ENCODE measurements at places on chromosomes 2 and 18.

- DNase-seq: no peak
These were observed 3.2 kb upstream of the TGOLN2 start for GRCh38 chr2:85330839-85331636.

GRCh38 chr2:106080959-106081358 lies 113.1 kb downstream of the UXS1 start:
- no peak for DNase-seq

DNA sequence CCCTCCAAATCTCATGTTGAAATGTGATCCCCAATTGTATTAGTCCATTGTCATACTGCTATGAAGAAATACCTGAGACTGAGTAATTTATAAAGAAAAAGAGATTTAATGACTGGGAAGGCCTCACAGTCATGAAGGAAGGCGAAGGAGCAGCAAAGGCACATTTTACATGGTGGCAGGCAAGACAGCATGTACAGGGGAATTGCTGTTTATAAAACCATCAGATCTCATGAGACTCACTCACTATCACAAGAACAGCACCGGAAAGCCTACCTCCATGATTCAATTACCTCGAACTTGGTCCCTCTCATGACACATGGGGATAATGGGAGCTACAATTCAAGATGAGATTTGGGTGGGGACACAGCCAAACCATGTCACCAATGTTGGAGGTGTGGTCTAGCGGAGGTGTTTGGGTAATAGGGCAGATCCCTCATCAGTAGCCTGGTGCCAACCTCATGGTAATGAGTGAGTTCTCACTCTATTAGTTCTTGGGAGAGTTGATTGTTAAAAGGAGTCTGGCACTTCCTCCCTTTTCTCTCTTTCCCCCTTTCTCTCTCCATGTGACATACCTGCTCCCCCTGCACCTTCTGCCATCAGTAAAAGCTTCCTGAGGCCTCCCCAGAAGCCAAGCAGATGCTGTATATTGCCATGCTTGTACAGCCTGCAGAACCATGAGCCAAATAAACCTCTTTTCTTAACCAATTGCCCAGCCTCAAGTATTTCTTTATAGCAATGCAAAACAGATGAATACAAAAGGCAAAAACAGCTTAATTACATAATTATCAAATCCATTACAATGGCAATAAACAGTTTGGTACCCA lies 14.5 kb upstream of the FN1 start:
- no peak for DNase-seq

DNA sequence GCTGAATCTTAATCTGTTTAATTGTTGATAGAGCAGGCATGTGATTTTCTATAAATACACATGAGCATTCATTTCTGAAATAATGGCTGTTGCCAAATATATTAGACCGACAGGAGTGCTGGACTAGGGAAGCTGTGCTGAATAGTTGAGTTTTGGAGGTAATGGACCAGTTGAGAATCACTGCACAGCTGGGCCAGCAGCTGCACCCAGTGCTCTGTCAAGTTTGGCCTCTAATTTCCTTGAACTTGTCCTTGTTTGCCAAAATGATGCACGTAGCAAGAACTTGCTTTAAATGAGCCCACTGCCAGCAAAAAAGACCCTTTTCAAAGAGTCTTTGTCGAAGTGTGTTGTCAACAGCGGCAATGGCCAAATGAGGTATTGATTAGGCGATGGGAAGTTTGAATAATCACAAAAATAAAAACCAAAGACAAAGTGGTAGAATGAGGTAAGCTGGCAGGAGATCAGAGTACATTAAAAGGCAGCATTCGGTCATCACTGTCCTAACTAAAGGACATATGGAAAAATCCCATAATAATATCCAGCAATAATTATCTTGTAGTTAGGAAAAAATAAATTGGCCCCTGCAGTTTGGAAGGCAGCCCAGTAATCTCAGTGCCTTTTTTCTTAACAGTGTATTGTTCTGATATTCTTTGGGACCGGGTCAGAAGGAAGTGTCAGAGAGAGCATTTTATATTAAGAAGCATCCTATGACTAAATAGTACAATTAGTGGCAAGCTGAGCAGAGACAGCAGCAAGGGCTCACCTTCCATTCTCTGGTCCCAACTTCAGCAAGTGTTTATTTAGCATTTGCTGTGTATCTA lies 126.2 kb downstream of the RAPGEF4 start:
- no peak for DNase-seq

DNA sequence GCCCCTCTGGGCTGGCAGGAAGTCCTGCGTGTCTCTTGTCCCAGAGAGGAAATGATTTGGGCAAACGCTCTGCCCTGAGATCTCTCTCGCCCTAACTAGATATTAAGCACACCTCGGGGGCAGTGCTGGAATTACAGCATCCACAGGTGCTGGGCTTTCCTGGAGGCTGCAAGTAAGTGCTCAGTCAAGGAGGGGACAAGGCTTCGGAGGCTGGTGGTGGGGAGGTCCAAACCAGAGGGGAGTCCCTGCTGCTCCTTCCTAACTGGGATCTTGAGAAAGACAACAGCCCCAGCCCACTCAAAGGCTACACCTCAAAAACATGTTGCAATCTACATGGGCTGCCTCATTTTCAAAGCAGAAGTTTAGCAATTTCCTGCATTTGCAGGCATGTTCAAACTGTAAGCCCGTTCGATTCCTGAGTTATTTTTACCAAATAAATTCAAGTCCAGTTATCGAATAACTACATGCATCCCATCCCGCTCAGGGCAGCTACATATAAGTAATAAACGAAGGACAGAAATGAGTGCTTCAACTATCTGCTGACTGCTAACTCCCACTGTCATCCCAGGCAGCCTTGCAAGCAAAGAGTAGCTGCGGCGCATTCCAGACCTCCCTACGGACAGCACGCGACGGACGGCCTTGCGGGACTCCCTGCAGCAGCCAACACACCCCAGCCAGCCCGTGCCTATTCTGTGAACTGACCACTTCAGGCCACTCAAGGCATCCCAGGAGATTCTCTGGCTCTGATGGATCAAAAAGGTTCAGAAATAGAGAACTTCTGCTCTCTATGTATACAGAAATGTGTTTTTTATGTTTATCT lies 27.5 kb downstream of the ZNF516 start:
- DNase-seq: peak; percentile 74

DNA sequence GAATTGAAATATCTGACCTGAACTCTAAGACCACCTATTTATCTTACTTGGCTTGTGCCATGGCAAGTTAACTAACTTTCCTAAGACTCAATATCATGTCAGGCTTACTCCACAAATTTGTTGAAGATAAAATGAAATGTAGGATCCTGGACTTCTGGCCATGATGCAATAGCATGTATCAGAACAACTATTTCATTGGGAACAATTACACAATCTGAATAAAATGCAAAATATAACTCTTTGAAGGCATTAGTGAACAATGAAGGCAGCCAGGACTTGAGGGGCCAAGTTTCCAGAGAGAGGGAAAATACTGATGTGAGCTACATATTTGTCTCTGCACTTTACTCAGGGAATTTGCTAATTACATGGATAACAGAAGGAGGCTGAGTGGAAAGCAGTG lies 476.5 kb upstream of the ACVR2A start:
- no peak for DNase-seq

DNA sequence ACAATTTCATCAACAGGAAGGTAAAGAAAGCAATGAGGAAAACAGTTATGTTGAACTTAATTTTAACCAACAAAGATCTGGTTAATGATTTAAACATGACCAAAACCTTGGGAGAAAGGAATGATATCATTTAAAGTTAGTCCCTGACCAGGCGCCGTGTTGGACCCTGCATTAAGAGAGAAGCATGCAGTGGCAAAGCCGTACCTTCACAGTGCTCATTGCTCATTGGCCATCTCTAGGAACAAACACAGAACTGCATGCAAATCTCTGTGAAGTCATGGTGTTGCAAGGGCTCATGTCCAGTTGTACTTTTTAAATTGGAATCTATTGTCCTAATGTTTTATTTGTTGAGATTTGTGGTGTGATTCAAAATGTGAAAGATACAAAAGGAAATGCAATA lies 12.0 kb upstream of the SRBD1 start:
- no peak for DNase-seq

DNA sequence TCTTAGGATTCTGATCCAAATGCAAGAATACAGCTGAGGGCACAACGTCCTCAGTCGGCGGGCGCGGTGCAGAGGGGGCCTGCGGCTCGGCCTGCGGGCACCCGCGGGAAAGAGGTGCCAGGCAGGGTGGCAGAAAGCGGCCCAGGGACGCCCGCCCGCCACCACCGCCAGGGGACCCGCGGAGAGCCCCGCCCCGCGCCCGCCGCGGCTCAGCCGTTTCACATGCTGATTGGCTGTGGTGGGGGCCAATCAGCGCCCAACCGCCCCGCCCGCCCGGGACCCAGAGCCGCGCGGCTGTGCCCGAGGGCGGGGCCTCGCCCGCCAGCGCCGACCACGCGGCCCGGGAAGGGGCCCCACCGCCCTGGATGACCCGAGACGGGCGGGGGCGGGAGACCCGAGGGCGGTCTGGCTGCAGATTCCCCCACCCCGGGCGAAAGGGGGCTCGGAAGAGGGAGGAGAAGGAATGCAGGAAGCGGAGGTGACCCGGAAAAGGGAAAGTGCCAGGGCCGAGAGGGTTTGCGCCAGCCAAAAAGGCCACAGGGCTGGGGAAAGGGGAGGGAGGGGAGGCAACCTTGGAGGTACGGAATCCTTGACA lies 8.0 kb downstream of the IRS1 start:
- DNase-seq: peak; percentile 94

- DNase-seq: no peak
These were observed 126.5 kb upstream of the FBXO11 start for GRCh38 chr2:48032765-48033164.

DNA sequence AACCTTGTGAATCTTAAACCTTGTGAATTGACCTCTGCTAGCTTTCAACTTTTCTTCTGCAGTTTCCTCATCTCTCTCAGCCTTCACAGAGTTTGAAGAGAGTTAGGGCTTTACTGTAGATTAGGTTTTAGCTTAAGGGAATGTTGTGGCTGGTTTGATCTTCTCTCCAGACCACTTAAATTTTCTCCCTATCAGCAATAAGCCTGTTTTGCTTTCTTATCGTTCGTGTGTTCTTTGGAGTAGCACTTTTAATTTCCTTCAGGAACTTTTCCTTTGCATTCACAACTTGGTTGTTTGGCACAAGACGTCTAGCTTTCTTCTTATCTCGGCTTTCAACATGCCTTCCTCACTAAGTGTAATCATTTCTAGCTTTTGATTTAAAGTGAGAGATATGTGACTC lies 2.8 kb upstream of the CDCA7 start:
- no peak for DNase-seq

Data from common myeloid progenitor, CD34-positive (primary cell).